ENCODE measurements at places on chromosomes 7 and 10.
A peak's percentile ranks its signal among the peaks of the same experiment; 100 is the strongest.

DNA sequence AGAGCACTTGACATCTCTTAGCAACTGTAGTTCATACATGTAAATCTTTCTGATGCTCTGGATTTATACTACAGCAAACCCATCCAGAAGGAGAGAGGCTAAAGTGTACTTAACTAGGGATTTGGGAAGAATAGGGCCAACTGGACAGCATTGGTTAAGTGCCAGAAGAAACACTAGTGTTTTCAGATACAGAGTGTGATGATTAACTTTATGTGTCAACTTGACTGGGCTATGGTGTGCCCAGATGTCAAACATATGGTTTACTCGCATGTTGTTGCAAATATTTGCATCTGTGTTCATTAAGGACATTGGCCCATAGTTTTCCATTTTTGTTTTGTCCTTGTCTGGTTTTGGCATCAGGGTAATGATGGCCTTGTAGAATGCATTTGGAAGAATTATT, 384.7 kb upstream of the KCND2 start:
- DNase-seq: no peak

- DNase-seq: no peak
Observed at GRCh38 chr7:73908123-73908611, 47.2 kb downstream of the TMEM270 start.

DNA sequence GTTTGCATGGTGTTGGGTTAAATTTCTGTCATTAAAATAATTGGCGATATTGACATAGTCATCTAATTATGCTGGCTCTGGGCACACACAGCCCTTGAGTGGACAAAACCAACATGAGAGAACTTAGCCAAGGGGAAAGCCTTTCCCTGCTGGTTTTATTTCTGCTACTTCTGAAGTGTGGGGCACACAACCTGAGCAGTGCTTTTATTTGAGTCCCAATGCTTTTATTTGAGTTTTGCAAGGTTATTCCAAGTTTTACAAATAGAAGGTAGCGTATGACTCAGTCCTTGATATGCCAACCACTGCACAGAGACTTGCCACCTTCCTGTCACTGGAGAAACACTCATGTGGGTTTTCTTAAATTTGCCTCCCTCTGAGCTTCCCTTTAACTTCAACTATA, 145.7 kb downstream of the EGFR start:
- no peak for DNase-seq

GRCh38 chr10:131946880-131947279, 34.8 kb downstream of the BNIP3 start:
- no peak for DNase-seq

DNA sequence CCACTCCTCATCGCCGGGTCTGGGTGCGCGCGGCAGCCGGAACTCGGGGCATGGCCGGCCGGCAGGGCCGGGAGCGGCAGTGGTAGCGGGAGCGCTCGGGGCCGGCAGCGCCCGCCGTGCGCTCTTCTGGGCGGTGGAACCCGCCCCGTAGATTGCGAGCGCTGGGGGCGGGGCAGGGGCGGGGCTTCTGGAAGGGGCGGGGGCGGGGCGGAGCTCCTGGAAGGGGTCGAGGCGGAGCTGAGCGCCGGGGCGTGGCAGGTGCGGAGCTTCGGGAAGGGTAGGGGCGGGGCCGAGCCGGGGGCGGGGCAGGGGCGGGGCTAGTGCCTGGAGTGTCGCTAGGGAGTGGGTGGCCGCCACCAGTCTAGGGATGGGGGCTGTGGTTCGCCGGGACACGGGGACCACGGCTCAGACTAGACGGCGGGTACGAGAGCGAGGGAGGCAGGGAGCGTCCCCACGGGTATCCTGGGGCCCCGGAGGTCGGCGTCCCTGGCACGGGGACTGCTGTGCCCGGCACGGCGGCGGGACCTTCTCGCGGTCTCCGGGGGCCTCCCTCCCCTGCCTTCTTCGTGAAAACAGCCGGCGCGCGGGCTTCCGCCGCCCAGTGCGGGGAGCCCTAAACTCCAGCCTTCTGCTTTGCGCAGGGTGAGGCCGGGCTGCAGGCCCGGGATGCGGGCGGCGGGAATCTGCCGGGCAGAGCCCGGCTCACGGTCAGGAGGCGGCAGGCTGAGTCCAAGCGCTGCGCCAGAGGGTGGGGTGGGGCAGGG, at the start of gene STK32C:
TSS of gene STK32C (minus strand) at position 128 of the 764 bp plus-strand sequence. CDS start at position 11, 117 bp downstream.
- DNase-seq: peak; percentile 89

- DNase-seq: no peak
Observed at GRCh38 chr10:58827381-58827780, 314.7 kb downstream of the BICC1 start.

- no peak for DNase-seq
Observed at GRCh38 chr7:46210467-46210866, 289.4 kb upstream of the IGFBP3 start.

DNA sequence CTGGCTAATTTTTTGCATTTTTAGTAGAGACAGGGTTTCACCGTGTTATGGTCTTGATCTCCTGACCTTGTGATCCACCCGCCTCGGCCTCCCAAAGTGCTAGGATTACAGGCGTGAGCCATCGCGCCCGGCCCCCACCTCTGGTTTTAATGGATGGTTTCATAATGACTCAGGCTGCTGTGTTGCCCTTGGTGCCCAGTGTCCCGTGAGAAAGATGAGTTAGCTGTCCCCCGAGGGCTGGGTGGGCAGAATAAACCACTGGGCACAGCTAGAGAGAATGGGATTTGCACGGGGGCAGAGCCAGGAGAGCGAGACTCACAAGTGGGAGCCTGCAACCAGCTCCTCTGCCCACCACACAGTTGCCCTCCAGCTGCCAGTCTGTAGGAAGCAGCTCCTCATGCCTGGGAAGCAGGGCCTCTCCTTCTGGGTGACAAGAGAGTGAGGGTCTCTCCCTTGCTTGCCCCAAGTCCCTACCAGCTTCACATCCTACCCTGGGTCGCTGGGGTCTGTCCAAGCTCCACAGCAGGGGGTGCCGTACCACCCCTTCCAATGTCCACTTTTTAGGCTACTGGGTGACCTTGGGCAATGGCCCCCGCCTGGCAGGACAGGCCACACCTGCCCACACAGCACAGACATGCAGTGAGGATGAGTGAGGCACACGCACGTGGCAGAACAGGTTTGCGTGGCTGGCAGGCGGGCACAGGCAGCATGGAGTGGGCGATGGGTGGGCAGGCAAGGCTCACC, 16.1 kb upstream of the NDST2 start:
- no peak for DNase-seq

DNA sequence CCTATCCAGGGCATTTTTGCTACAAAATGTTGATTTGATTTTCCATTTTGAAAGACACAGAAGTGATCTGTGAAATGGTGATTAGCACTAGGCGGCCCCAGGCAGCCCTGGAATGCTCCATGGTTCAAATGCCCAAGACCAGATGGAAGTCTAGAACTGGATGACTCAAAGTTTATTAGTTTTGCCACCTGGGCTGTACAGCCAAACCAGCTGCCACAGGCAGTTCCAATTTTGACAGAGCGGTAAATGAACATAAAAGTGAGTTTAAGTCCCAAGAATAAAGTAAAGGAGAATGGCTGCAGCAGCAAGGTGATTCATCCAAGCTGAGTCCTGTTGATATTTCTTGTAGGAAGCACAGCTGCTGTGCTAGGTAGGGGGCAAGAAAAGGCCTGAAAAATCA, 180.5 kb downstream of the SUGCT start:
- no peak for DNase-seq

DNA sequence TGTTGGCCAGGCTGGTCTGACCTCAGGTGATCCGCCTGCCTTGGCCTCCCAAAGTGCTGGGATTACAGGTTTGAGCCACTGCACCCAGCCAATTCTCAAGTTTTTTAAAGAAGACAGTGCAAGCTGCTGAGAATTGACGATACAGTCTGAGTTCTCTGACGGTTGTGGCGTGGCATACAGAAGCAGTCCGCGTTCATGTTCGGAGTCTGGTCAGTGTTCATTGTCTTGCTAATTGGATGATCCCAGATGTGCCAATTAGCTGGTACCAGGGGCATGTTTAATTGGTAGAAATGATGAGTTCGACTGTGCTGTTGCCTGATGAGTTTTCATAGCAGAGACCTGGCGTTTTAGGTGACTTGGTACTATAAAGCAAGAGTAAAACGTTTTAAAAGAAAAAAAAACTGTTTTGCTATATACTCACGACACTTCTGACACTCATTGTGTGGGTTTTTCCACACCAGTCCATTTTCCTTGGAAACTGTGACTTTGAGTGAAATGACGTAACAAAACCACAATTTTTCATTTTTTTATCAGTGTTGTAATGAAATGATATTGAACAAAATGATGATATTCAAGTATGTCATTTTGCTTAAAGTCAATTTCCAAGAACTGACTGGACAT, 32.3 kb downstream of the CAMK1D start:
- no peak for DNase-seq

DNA sequence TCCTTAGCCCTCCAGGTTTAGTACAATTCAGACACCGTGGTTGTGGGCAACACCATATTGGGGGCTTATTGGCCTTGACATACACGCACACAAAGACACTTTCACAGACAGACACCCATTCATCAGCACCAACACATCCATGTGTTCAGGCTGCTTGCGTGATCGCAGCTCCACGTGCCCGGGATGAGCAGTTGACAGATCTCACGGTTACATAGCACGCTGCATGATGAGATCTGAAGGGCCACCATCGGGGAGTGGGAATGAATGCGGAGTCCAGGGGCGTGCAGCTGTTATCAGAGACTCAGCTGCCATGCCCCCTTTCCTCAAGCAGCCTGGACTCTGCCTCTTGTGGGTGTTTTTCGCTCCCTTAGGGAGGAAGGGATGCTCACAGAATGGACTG, 285.2 kb downstream of the USP6NL start:
- no peak for DNase-seq

GRCh38 chr7:51046103-51046466, 263.4 kb upstream of the GRB10 start:
- no peak for DNase-seq

GRCh38 chr10:126397640-126398382, 9.5 kb upstream of the ADAM12 start:
- no peak for DNase-seq

DNA sequence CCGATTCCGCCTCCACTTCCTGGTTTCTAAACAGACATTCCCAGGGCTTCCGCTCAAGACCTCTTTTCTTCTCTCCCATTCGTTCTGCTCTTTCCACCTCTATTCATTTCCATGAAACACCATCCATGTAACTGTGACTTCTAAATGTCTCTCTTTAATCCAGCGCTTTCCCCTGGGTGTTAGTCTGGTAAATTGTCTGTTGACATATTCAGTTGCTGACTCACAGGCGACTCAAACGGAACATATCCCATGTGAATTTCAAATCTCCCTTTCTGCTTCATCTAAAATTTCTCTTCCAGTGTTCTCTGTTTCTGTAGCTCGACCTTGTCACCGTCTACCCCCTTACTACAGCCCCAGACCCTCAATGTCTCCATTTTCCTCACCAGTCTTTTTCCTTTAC, 119.1 kb downstream of the PFKFB3 start:
- DNase-seq: no peak

DNA sequence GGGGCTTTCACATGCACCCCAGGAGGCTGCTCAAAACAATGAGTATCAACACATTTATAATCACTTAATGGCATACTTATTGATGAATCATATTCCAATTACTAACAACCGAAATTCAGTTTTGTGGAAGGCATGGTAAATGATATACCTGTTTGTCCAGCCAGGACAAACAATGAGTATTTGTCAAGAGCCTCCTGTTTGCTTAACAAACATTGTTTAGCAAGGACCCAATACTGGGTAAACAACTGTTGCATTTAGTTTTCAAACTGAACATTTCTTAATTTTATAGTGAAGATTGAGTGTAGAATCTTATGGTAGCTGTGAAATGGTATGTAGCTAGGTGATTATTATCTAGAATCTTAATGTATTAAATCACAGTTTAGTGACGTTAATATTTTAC, 473.7 kb downstream of the ATRNL1 start:
- no peak for DNase-seq

DNA sequence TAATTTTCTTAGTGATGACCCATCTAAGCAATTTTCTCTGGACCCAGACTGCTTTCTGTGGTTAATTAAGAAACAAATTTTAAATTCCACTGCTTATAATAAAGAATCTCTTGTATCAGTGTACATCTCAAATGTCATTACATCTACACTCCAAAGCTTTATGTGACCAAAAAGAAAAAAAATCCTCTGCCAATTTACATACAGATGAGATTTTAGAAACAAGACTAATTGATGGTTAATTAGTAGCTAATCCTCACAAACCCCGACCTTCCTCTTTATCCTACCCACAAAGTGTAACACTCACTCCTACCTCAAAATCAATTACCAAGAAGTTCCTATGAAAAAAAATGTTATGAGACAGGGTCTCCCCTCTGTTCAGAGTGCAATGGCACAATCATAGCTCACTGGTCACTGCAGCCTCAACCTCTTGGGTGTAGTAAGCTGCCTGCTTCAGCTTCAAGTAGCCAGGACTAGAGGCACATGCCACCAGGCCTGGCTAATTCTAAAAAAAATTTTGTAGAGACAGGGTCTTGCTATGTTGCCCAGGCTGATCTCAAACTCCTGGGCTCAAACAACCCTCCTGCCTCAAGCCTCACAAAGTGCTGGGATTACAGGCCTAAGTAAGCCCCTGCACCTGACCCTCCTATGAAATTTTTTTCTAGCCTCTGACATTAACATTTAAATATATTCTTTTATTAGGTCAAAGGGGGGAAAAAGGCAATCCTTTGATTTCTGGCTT, 14.8 kb downstream of the KIF5B start:
- no peak for DNase-seq

DNA sequence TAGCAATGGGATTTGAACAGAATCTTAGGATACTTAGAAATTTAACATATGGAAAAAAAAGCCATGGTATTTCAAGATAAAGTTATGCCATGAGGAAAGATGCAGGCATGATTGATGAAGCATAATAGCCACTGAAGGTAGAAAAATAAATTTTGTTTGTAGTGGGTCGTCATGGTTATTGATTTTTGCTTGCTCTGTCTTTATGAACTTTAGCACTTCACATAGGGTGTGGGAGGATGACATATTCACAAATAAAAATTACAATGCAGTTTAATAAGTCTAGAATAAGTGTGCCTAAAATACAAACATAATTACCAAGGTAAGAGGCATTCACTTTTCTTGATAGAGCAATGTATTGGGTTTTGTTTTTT, 129.1 kb upstream of the SEMA3E start:
- DNase-seq: no peak

DNA sequence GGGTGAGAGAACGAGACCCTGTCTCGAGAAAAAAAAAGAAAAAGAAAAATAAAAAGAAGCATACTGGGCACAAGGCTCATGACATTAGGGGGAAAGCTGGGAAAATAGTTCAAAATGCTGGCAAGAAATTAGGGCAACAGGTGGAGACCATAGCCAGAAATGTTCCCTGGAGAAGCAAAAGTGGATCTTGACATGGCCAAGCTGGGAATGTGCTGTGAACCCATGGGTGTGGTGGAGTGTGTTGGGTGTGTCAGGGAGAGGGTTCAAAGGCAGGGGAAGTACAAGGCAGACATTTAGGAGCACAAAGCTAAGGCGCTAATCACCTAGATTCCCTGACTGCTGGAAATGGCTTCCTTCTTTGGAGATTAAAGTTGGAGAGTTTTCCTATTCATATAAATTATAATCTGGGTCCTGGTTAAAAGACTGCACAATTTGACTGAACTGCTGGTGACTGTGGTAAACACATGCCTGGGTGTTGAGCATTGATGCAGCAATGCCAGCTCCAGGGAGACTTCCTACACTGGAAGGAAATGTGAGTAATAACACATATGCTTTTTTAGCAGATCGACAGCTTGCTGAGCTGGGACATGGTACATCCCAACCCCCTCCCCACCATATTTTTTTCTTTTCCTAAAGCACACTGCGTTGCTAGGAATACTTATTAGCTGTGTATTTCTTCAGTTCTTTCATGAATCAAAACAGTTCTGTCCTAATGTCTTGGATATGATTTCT, 70.1 kb upstream of the ARHGAP21 start:
- no peak for DNase-seq
